Stimulated activated CD8-positive, alpha-beta memory T cell treated with anti-CD3 and anti-CD28 coated beads, Interleukin-4, amount 100 ng/mL, for 1 hour (primary cell): ENCODE measurements at places on chromosomes 1 and 21.

- DNase-seq = no peak
Measured at GRCh38 chr1:227947676-227948492, at the start of gene WNT9A. WNT9A (minus strand) TSS chr1:227947932; CDS start chr1:227947887, 45 bp downstream.

DNA sequence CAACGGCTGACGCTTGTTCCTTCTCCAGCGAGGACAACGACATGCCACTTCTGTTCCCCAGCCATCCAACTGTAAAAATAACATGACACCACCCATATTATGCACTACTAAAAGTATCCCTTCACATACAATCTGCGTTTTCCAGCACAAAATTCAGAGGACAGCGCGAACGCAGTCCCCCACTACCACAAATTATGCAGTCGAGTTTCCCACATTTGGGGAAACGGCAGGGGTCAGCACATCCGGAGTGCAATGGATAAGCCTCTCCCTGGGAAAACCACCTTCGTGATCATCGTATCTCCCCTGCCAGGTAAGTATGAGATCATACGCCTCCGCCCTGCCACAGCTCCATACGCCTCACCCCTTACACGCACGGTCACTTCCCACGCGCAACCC, 120.9 kb downstream of the PPIAL4G start:
- DNase-seq = no peak

DNA sequence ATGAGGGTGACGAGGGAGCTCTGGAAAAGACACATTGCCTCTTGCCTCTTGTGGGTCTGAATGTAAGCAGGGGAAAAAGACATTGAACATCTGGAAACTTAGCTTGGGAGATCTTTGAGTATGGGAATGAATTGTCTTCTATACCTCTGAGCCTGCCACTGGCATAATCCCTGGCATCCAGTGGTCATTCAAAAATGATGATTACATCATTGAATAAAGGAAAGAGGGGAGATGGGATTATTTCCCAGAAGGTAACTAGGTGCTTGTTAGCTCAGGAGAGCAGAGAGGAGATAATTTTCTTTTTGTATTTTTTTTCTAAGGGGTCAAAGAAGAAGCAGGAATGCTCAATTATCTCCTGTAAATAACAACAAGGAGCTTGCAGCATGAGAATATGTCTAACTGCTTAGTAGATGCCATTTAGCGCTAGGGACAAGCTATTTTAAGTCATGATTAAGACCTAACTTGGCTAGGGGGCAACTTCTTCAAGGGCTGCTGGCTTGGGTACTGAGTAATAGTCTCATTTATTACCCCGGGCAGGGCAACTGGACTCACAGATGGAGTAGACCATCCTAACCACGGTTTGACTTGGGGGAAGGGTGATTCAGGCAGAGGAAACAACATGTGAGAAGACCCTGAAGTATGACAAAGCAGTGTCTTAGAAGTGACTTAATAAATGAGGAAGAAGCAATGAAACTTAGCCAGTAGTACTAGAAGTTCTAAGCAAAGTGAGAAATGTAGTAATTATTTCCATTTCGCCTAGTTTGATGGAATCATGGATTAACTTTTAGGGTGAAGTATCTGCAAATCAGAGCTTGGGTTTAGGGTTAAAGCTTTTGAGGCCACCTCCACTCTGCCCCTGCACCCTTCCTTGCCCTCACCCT, 11.0 kb upstream of the XCL2 start:
- no peak for DNase-seq

GRCh38 chr1:243818978-243819377, 31.1 kb downstream of the AKT3 start:
- DNase-seq = no peak

DNA sequence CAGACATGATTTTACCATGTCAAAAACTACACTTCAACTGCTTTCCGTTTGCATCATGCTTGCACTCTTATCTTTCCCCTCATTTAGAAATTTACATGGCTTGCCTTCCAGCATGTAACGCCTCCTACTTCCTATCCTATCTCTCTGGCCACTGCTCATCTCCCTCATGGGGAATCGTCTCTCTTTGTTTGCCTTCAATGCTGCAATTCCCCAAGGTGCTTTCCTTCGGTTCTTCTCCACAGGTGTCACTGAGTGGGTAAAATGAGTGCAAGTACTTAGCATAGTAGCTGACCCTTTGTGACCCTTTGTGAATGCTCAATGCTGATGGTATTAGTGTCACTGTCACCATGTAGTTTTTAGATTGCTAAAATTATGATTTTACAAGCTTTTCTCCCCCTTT, 63.1 kb downstream of the APP start:
- DNase-seq = no peak

DNA sequence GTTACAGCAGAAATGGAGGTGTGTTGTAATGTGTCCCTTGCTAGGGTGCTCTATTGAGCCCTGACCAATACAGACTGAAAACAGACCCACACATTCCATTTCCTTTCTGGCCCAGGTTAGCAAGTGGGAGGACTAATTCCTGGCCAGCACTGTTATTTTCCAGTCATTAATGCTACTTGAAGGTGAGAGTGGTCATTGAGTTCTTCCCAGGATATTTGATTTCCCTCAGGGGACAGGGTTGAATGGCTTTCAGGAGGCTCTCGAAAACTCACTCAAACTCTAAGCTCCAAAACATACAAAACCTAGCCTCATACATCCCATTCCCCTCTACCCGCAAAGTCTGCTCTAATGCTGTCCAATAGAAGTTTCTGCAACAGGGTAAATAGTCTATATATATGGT, 6.2 kb downstream of the LRRC52 start:
- DNase-seq = no peak

- DNase-seq = no peak
Measured at GRCh38 chr21:40618191-40618973, 228.6 kb downstream of the DSCAM start.

DNA sequence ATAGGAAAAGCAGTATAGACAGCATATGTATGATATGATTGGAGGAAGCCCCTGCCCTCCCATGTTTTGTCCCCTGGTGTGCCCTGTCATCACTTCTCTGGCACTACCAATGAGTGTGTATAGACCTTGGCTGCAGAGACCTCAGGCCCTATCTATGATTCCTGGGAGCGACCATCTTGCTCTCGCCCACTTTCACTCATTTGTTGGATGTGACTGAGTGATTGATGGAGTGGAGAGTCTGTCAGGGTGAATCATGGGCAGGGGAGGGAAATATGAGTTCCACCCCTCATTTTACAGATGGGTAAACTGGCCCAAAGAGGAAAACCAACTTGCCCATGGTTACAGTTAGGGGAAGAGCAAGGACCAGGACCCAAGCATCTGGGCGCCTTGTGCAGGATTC, 14.9 kb downstream of the SLC30A1 start:
- no peak for DNase-seq

GRCh38 chr21:38804030-38804788, 1.5 kb upstream of the ETS2 start:
- DNase-seq = no peak

- DNase-seq = no peak
Measured at GRCh38 chr1:169499807-169500206, 14.1 kb upstream of the SLC19A2 start.

GRCh38 chr1:233993651-233994050, 89.2 kb downstream of the SLC35F3 start:
- no peak for DNase-seq

DNA sequence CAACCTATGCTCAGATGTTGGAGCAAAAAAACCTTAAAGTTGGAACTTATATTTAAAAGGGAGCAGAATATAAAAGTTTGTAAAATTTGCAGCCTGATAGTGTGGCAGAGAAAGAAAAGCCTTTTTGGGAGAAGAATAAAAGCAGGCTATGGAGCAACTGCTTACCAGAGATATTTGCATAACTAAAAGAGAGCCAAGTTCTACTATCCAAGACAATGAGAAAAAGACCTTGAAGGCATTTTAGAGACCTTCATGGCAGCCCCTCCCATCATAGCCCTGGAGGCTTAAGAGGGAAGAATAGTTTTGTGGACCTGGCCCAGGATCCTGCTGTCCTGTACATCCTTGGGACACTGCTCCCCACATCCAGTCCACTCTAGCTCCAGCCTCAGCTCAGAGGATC, 312.5 kb upstream of the ZRANB2 start:
- no peak for DNase-seq

DNA sequence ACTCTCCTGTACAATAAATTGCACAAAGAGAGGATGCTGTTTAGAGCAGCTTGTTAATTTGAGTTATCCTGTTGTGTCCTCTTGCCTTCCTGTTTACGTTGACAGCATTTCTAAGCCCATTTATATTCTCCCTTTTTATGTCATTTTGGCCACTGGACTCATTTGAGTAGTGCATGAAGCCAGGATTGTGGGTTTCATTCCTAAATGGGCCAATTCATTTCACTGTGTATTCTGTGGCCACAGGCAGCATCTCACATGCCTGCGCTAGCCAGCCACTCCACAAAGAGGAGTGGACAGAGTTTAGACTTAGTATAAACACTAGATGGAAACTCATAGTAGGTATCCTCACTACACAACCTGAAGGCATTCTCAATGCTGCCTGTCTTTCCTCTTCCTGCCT, 73.4 kb downstream of the DTL start:
- DNase-seq = no peak

DNA sequence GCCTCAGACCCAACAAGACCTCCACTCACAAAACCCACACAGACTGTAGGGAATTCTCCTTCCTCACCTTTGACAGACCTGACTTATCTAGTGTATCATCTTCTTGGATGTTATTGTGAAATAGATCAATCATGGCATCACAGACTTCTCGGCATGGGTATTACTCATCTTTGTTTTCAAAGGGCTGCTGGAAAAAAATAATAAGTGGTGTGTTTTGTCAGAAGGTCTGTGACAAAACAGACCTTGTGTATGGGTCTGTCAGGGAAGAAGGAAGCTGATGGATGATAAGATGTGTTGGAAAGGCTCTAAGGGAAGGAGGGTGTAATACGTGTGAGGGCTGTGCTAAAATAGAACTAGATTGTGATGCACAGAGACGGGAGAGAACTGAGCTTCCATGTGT, 13.9 kb upstream of the S100A7 start:
- no peak for DNase-seq

- DNase-seq = no peak
Measured at GRCh38 chr1:206631085-206631509, 4.2 kb upstream of the DYRK3 start.

DNA sequence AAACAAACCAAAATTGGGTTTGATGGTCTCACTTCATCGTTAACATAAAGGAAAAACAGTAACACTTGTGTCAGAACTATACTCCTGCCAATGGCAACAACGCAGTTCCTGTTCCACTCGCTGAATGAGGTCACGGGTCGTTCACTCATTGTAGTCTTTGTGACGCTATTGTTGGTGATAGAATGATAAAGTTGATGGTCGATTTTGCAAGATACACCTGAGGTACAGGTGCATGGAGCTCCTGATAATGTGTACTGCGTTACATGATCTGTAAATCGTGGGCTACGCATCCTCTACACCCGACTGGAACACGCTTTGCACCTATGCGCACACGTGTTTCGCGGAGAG, 391 bp upstream of the CENPS start:
- no peak for DNase-seq
